ENCODE measurements at places on chromosomes 2 and 18.

GRCh38 chr2:60560734-60561644, 7.5 kb upstream of the BCL11A start:
- peak; percentile 41 for DNase-seq

GRCh38 chr2:75573145-75573878, 12.6 kb upstream of the EVA1A start:
- DNase-seq, result no peak

DNA sequence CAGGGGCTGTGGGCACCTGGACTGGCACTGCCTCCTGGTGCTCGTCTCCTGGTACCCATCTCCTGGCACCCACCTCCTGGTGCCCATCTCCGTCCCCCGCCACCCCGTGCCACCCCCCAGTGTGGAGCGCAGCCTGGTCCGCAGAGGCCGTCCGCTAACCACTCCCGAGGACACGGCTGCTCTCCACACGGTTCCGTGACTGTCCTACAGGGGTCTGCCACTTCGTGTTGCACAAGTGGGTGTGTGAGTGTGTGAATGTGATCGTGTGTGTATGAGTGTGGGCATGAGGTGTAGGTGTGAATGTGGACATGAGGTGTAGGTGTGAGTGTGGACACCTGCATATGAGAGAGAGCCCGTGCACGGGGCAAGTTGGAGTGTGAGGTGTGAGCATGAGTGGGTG, 119.4 kb upstream of the HS6ST1 start:
- DNase-seq, result no peak

GRCh38 chr18:50879302-50880118, 592 bp downstream of the ME2 start:
- no peak for DNase-seq

- no peak for DNase-seq
Measured at GRCh38 chr2:127011796-127012195, 95.2 kb downstream of the BIN1 start.

DNA sequence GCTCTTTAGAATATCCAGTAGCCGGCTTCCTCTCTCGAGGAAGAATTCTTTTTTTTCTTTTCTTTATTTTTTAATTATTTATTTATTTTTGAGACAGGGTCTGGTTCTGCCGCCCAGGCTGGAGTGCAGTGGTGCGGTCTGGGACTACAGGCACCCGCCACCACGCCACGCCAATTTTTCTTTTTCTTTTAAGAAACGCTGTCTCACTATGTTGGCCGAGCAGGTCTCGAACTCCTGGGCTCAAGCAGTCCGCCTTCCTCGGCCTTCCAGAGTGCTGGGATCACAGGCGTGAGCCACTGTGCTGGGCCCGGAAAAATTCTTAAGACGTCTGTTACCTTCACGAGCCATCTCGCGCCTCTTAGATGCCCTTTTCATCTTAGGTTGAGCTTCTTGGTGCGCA, 931 bp upstream of the TMEM131 start:
- no peak for DNase-seq

DNA sequence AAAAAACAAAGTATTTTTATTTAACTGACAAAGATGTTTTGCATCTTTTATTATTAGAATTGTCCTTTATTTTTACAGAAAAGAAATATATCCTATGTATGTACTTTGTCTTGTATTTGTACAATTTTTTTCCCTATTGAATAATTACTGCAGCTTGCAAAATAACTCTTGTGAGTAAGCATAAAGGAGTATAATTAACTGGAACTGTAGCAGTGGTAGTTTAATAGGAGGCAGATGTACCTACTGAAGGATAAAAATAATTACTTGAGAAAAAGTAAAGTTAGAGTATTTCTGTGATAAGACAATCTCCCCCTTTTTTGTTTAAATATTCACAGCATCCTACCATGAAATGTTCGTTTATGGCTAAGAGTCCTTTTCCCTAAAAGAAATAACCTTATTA, 34.7 kb downstream of the EHBP1 start:
- DNase-seq, result no peak

DNA sequence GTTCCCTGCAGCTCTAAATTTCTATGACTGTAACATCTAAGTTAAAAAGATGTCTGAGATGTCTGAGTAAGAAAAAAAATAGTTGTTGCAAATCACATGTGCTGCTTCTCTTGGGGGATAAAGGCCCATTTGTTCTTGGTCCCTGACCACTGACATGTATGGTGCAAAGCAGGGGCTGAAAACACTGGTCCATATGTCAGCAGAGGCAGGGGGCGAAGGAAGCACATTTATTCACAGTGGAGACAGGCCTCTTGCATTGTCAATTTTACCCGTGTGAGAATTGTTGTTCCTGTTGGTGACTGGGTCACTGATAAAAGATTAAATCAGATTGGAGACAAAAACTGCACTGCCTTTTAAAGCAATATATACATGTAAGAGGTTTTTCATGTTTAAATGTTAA, 38.8 kb downstream of the PRKCE start:
- DNase-seq, result no peak

- DNase-seq, result no peak
Measured at GRCh38 chr2:122100346-122100745, 344.9 kb downstream of the TSN start.

GRCh38 chr2:212193803-212194202, 344.8 kb downstream of the ERBB4 start:
- DNase-seq, result no peak

DNA sequence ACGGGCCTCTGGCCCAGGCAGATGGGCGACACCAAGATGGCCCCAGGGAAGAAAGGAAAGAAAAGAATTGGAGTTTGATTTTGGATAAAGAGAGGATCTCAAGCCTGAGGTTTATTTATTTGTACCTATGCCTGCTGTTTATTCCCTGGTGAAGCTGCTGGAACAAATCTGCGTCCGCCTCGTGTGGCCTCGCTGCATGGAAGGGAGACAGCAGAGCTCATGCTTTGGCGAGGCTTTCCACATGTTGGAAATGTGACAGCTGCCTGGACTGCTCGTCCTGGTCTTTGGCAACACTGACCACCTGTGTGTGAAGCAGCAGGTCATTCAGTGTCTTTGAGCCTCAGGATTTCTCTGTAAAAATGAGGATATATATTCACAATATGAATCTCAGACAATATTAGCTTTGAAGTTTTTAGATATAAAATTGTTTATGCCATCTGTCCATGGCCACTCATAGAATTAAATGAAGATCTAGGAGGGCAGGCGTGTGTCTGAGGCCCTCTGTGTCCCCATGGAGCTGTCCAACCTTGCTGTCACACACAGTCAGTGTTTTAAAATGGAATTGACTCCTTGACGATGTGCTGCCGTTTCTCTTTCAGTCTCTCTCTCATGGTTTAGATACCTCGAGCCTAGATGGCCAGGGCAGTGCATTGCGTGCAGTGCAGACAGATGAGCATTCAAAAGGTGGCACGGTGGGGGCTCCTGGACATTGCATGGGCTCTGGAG, 94.3 kb downstream of the SOCS6 start:
- DNase-seq, result no peak

GRCh38 chr2:38405917-38406596, 29.0 kb upstream of the ATL2 start:
- no peak for DNase-seq

DNA sequence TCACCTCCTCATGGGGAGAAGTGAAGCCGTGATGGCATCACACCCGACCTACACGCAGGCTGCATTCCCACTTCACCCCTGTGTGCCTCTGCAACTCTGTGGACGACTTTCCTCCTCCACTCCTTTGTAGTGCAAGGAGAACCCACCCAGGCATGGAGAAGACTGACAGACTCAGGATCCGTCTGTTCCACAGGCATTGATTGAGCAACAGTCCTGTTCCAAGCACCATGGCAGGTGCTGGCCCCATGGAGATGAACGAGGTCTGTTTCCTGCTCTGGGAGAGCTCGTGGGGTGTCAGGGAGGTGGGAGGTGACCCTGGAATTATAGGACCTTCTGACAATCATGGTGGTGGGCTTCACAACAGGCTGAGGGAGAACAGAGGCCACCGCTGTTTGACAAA, 284.7 kb upstream of the HDAC4 start:
- DNase-seq, result no peak

DNA sequence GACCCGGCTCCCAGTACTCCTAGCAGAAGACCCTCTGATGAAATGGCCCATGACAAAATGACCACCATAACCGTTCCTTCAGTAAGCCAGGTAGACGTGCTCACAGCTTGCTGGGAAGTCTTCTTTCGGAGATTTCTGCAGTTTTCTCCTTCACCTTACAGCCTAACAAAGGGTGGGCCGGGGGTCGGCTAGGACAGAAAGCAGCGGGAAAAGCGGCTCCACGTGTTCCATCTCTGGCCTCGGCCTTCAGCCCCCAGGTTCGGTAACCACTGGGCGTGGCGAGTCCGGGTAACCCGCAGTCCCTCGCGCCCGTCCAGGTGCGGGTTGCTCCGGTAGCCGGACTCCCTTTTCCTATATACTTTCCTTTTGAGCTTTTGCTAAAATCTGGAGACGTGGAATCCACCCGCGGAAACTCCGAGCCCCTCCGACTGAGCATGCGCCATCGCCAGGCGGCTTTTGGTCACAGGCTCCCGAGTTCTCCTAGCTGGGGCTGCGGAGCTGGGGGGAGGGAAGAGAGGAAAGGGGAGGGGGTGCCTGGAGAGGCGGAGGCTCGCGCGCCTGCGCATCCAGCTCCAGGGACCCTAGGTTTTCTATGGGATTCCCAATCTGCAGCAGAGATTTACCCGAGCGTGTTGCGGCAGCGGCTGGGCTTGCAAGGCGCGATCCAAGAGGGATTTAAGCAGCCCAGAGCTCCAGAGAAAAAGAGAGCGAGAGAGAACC, at the start of gene VSNL1:
Gene VSNL1 (plus strand): TSS at position 604 of the 720 bp plus-strand sequence. CDS start 51,379 bp downstream, outside the sequence.
- DNase-seq, result peak; percentile 26

DNA sequence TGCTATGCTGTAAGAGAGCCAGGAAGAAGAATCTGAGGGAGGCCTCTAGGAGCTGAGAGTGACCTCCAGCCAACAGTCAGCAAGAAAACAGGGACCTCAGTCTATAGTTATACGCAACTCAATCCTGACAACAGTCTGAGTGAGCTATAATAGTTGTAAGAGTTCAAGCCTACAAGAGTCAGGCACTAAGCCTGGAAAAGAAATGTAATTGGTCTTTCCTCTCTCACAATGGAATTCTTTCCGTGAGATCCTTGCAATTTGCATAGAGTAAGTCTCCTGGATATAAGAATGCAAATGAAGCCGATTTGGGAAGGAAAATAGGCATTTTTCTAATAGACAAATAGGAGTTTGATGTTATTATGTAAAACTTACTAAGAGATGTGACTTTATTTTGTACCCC, 1332.6 kb upstream of the CELF4 start:
- no peak for DNase-seq

DNA sequence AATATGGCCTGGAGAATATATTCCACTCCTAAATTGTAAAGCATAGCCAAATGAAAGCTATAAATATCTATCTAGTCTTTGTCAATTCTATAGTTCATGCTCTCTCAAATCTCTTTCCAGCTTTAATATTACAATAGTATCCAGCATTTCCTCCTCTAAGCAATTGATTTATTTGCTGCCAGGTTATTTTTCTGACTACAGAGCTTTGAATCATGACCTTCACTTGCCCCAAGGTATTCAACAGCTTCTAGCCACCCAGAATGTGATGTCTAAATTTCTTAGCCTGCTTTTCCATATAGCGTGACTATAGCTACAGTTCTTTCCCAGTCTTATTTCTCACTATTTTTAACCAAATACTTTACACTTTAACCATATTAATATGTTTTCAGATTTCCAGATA, 1287.6 kb downstream of the LRP1B start:
- DNase-seq, result no peak

- DNase-seq, result no peak
Measured at GRCh38 chr2:230913406-230914143, 11.5 kb downstream of the GPR55 start.

- DNase-seq, result no peak
Measured at GRCh38 chr2:163401481-163401880, 334.3 kb downstream of the FIGN start.

- no peak for DNase-seq
Measured at GRCh38 chr2:134453476-134453875, 199.6 kb downstream of the MGAT5 start.

- no peak for DNase-seq
Measured at GRCh38 chr18:45019469-45019868, 338.8 kb downstream of the SETBP1 start.

GRCh38 chr2:225494100-225494459, 94.6 kb downstream of the NYAP2 start:
- no peak for DNase-seq

DNA sequence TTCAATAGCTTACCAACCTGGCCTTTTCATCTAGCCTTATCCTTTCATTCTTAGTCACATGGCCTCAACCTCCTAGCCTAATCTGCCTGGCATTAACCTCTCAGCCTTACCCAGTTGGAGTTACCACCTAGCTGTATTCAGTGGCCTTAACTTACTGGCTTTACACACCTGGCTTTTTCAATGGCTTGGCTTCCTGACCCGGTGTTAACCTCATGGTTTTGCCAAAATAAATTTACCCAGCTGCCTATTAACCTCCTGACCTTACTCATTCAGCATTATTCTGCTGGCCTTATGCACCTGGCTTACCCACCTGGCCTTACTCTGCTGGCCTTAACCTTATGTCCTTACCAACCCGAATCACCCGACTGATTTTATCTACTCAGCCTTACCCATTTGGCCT, 135.5 kb upstream of the ZSWIM2 start:
- no peak for DNase-seq

Measured in GM10248 (cell line).